A549 treated with Mapracorat at 1 μM for 4 hours (cell line): ENCODE measurements at places on chromosomes 2 and 18. TPM values are rescaled to one million over a fixed set of nuclear protein-coding genes. Genes with fewer than 3 reads are reported as not detected.

The GRHL1 gene
- 0.88 to 1.5 TPM (median 1.1 TPM) in 5 replicates for total RNA-seq

The ARHGEF33 gene
- 0.02 to 0.03 TPM in 2 of 5 replicates, not detected in the others for total RNA-seq

The SNED1 gene
- total RNA-seq: 0.54 to 1.2 TPM (median 0.89 TPM) in 5 replicates

The AQP12A gene
- total RNA-seq: not detected in 5 replicates

The SPEG gene
- 6.6 to 11.2 TPM (median 7.6 TPM) in 5 replicates for total RNA-seq

The CCDC178 gene
- not detected in 5 replicates for total RNA-seq

The ADD2 gene
- total RNA-seq: 21.3 to 27.6 TPM (median 27.3 TPM) in 5 replicates

The NFATC1 gene
- 4.5 to 7.1 TPM (median 6.1 TPM) in 5 replicates for total RNA-seq

The RNF152 gene
- 0.01 to 0.20 TPM (median 0.07 TPM) in 5 replicates for total RNA-seq

The LOXHD1 gene
- not detected in 5 replicates for total RNA-seq

The ADCY3 gene
- total RNA-seq: 70.7 to 89.9 TPM (median 83.8 TPM) in 5 replicates

The UPP2 gene
- total RNA-seq: not detected in 5 replicates

The COL6A3 gene
- total RNA-seq: 0.11 to 0.47 TPM (median 0.30 TPM) in 5 replicates

The TXNDC2 gene
- total RNA-seq: 0.06 to 0.45 TPM (median 0.19 TPM) in 5 replicates

The FBXO41 gene
- 4.5 to 6.0 TPM (median 5.2 TPM) in 5 replicates for total RNA-seq

The GIGYF2 gene
- total RNA-seq: 23.7 to 31.0 TPM (median 26.7 TPM) in 5 replicates

The SLC9A2 gene
- 2.5 to 2.9 TPM (median 2.8 TPM) in 5 replicates for total RNA-seq

The AGBL5 gene
- 28.1 to 32.0 TPM (median 30.4 TPM) in 5 replicates for total RNA-seq

The PROM2 gene
- total RNA-seq: not detected in 5 replicates

The MFSD2B gene
- 0.11 to 0.64 TPM (median 0.59 TPM) in 5 replicates for total RNA-seq

The CCDC121 gene
- 3.4 to 4.3 TPM (median 3.8 TPM) in 5 replicates for total RNA-seq

The HRH4 gene
- total RNA-seq: not detected in 5 replicates

The CFAP65 gene
- 0.12 to 0.48 TPM (median 0.29 TPM) in 5 replicates for total RNA-seq

The PSMA8 gene
- total RNA-seq: not detected in 5 replicates
